ENCODE measurements at places on chromosomes 2 and 18.

DNA sequence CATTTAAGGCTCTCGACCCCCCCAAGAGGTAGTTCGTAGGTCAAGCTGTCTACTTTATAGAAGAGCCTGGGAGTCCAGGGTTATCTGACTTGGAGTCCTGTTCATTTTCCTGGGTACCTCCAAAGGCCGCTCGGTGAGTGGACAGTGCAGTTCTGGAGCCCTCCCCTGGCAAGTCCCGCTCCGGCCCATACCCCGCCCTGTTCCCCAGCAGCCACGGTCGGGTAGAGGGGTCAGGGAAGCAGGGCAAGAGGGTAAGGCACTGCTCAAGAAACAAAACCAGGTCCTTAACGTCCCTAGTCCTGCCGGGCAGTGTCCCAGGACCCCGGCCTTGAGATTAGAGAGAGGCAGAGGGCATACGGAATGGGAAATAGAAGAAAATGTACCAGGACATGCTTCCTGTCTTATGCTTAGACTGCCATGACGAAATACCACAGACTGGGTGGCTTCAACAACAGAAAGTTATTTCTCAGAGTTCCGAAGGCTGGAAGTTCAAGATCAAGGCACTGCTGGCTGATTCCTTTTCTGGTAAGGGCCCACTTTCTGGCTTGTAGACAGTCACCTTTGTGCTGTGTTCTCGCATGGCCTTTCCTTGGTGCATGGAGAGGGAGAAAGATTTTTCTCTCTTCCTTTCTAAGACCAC lies 5.4 kb upstream of the HPCAL1 start:
- DNase-seq, result no peak

DNA sequence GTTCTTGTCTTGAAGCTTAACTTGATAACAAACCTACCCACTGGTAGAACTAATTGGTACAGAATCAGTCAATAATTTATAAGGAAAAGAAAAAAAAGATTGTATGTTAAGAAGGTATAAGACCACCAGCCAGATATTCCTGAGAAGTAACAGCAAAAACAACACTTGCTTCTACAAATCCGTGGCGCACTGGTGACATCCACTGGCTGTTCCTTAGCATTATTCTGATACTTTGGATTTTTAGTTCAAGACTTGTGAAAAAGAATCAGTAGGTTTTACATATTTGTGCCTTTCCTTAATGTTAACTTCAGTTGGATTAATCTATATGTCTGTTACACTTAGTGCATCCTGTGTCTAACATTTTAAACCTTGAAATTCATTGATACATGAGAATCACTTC lies 141.8 kb downstream of the GRB14 start:
- DNase-seq, result no peak

- no peak for DNase-seq
Observed at GRCh38 chr2:53210538-53210937, 557.1 kb upstream of the CHAC2 start.

DNA sequence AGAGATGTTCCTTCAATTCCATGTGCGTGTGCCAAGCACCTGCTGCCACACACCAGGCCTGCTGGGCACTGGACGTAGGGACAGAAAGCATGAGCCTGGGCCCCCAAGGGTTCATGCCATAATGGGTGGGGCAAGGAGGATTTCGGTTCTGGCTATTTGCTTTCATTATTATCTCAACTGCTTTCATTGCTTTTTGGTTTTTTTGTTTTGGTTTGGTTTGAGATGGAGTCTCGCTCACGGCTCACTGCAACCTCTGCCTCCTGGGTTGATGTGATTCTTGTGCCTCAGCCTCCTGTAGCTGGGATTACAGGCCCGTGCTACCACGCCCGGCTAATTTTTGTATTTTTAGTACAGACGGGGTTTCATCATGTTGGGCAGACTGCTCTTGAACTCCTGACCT lies 57.2 kb downstream of the SF3B1 start:
- no peak for DNase-seq

GRCh38 chr2:30484995-30485394 lies 37.9 kb downstream of the LCLAT1 start:
- no peak for DNase-seq

DNA sequence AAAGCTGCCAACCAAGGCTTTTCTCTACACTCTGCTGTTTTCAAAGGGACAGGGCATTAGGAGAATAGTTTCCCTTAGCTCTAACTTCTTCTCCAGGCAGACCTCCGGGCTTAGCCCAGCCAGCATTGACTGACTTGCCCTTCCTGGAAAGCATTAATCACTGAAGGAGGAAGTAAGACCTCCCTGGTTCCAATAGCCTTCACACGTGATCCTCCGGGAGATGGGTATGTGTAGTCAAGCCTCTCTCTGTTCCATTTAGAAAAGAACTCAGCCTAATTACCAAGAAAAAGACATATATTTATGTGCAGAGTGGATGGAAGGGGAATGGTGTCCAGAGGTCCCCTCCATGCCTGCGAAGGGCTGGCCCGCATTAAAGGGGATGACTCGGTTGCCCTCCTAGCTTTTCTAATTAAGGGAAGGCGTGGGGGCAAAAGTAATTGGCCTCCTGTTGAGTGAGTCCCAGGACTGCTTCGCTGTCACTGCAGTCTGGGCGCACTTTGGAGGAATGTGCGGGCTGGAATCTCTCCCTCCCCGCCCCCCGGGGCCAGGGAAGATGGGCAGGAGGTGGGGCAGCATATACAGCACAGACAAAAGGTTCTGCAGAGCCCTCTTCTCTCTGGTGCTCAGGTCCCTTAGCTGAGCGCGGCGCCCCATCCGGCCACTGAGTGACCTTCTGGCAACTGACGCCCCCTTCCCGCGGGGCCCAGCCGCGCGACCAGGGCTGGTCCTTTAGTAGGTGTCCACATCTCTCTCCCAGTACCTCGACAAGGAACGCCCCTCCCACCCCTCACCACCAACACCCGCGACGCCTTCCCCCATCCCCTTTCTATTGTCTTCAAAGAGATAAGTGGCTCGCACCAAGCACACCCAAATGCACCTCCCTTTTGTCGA lies 686.0 kb downstream of the NRXN1 start:
- no peak for DNase-seq

GRCh38 chr2:50979495-50979894 lies 52.4 kb downstream of the NRXN1 start:
- DNase-seq, result no peak

DNA sequence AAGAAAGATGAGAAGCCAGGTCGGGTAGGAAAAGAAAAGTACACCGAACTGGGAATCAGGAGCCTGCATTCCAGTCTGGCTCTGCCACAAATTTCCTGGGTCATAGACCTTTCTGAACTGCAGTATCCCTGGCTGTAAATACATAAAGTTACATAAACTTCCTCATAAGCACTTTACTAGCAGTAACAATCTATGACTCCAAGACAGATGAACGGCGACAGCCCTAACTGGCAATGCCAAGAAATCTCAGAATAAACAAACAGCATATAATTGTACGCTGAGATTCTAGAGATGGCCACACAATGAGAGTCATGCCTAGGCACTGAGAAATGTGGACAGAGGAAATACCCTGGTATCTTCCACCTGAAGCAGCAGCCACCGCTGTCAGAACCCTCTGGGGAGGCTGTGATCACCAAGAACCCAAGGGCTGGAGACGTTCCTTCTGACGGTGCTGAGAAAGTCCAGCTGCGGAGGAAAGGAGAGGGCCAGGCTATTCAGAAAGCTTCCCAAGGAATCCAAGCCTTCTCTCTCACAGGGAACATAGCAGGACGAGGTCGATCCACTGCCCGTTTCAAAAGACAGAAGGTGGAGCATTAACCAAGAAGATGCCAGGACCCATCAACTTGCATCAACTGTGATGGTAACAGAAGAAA lies 89.3 kb upstream of the SLC66A3 start:
- no peak for DNase-seq

DNA sequence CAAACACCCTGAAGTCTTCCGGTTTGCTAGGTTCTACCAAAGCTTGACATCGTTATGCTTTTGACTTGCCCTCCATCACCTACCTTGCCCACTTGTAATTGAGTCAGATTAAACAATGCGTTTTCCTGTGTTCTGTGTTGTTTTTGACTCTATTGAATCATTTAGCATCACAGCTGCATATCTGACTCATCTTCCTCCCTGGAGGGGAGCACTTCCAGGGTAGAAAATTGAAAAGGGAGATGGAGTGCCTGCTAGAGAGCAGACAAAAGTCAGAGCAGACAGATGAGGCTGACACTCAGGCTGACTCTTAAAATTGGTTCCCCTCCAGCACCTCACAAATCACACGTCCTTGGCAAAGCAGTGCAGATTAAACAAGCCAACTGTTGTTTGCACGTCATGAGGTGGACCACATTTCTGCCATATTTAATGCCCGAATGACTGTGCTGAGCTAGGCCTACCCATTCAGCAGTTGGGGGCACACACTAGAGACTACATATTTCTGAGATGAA lies 2.2 kb downstream of the MPP4 start:
- no peak for DNase-seq

- DNase-seq, result no peak
Observed at GRCh38 chr2:155190342-155190741, 491.8 kb downstream of the KCNJ3 start.

DNA sequence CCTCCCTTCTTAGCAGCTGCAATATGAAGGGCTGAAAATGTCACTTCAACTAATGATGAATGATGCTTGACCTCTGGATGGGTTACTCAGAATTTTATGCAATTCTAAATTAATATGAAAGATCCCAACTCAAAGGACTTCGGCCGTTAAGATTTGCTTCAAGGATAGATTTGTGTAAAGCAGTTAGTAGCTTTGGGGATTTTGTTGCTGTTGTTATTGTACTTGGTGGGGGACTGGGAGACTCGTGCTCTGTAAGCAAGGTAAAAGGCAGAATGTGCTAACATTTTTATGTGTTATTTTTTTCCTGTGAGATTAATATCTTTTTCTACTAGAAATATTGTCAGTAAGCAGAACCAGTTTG lies 478.8 kb downstream of the ARHGAP15 start:
- no peak for DNase-seq

- DNase-seq, result no peak
Observed at GRCh38 chr2:196660244-196660643, 20.7 kb downstream of the CCDC150 start.

GRCh38 chr18:36518839-36519238 lies 221.3 kb downstream of the FHOD3 start:
- DNase-seq, result no peak

DNA sequence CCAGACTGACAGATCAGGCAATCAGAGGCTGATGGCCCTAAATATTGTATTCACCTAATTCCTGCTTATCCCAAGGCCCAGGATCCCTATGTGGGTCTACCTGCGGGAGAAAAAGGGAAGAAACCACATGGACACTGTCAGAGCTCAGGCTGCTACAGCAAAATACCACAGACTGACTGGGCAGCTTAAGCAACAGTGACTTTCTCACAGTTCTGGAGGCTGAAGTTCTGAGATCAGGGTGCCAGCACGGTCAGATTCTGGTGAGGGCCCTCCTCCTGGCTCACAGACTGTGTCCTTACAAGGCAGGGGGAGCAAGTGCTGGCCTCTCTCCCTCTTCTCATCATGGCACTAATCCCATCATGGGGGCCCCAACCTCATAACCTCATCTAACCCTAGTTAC lies 181.7 kb downstream of the TMEM163 start:
- no peak for DNase-seq

GRCh38 chr2:205287316-205287715 lies 395.0 kb upstream of the NRP2 start:
- DNase-seq, result no peak

- DNase-seq, result no peak
Observed at GRCh38 chr2:236501026-236501425, 68.6 kb upstream of the ACKR3 start.

DNA sequence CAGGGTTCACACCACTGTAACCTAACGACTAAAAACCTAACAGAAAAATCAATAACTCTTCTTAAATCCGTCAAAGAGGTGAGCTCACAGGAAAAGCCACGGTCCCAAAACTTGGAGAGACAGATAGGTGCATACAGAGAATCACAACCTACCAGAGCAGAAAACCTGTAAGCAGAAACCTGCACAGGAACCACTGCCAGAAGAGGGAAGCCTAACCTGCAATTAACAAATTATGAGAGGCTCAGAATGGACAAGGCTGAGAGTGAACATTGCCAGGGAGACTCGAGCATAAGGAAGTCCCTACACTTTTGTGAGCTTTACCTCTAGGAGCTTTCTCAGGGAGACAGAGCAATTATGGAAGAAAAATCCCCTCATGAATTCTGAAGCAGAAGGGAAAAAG lies 156.2 kb upstream of the NETO1 start:
- no peak for DNase-seq

GRCh38 chr2:8566155-8566670 lies 115.6 kb upstream of the ID2 start:
- no peak for DNase-seq

DNA sequence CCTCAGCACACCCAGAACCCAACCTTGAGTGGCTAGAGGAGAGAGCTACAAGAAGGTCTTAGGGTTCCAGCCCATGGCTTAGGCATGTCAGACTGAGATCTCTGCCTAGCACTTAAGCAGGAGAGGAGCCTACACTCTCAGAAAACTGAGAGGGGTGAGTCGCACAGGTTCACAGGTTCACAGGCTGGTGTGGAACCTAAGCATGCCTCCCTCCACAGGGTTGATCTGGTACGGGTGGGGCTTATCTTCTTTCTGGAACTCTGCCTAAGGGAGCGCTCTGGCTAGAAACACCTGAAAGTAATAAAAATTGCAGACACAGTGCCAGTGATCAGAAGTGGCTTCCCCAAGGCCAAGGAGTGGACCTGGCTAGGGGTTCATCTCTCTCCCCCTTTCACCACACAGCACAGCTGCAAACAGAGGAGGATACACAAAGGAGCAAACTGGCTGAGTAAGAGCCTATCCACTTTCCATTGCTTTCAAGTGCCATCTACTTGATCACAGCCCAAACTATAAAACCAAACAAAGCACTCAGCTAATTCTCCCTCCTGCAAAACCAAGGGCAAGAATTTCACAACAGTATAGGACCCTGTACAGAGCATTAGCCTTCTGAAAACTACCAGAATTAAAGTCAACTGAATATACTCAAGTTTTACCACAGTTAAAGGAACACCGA lies 481.9 kb upstream of the SETBP1 start:
- DNase-seq, result no peak

DNA sequence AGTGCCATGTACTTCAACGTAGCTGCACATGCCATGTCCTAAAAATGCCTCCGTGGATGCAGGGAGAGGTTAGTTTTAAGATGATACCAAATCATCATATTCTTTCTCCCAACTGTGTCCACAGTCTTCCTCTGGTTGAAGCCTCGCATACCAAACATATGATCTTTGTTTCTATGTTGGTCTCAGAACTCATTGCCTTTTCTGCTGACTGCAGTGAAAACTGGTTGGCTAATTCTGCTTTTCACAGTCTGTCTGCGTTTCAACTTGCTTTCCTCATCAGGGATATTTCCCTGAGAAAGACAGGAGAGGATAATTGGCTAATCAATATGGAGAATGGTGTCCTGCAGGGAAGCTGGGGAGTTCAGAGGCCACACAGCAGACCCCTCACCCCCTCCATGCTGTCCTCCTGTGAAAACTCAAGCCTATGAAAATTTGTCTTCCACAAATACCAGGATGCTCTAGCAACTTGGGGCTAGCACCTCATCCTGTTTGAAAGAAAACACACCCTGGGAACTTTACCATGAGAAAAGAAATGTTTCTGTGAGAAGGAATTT lies 192.2 kb upstream of the PXDN start:
- DNase-seq, result no peak
